ENCODE measurements at places on chromosomes 1 and 21. TPM values are rescaled to one million over a fixed set of nuclear protein-coding genes. Genes with fewer than 3 reads are reported as not detected.

- peak; percentile 3 for DNase-seq
Measured at GRCh38 chr1:220544901-220545303, 17.0 kb downstream of the MARK1 start.

GRCh38 chr1:44645476-44646244 is 28.6 kb downstream of the TMEM53 start:
- DNase-seq, result peak; percentile 63

GRCh38 chr21:45336870-45337269 is 49.2 kb upstream of the POFUT2 start:
- no peak for DNase-seq

GRCh38 chr1:151147132-151147503 is 687 bp upstream of the SEMA6C start:
- peak; percentile 28 for DNase-seq

The HCRTR1 gene
- total RNA-seq, result 0.18 TPM

- peak; percentile 67 for DNase-seq
Measured at GRCh38 chr1:26768755-26769154, 19.0 kb upstream of the PIGV start.

The PCBP3 gene
- total RNA-seq, result 1.2 TPM

DNA sequence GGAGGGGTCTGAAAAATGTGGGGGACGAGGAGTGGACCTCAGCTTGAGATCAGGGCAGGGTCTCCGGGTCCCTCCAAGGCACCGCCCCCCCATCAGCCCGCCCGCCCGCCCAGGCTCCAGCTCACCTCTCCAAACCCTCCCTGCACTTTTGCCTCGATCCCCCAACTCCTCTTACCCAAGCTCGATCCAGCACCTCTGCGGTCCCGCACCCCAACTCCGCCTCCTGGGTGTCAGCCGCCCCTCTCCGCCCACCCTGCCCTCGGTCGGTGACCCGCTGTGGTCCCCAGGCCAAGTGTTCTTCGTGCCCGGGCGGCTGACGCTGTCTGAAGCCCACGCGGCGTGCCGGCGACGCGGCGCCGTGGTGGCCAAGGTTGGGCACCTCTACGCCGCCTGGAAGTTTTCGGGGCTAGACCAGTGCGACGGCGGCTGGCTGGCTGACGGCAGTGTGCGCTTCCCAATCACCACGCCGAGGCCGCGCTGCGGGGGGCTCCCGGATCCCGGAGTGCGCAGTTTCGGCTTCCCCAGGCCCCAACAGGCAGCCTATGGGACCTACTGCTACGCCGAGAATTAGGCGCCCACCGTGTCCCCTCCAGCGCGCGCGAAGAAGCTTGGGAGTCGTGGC is 5.7 kb downstream of the HAPLN2 start:
- DNase-seq, result no peak

GRCh38 chr1:8026976-8027747 is 1.1 kb upstream of the ERRFI1 start:
- DNase-seq, result peak; percentile 62

DNA sequence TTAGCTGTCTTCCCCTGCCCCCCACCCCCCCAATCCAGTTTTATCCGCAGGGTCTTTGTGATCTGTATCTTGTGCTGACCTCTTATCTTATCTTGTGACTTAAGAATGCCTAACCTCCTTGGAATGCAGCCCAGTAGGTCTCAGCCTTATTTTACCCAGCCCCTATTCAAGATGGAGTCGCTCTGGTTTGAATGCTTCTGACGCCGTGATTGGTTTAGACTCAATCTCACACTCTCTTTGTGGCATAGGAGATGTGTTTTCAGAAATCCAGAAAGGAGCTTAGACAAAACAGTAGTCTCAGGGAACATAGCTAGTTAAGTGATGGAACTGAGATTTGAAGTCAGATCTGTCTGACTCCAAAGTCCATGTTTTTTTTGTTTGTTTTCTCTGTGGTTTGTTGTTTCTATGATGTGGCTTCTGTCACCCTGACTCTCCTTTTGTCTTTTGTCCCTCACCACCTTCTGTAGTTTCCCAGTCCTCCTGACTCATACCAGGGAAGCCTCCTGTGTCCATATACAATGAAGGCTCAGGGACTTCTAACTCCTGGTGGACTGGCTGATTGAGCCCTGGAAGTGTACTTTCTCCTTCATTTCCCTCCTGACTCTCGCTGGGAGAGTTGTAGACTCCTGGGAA is 18.1 kb upstream of the USP24 start:
- DNase-seq, result no peak

- no peak for DNase-seq
Measured at GRCh38 chr1:211699059-211699458, 23.6 kb upstream of the NEK2 start.

- DNase-seq, result no peak
Measured at GRCh38 chr1:4346131-4346530, 308.3 kb upstream of the AJAP1 start.

GRCh38 chr21:32611471-32611997 is 643 bp downstream of the CFAP298 start:
- DNase-seq, result peak; percentile 11

DNA sequence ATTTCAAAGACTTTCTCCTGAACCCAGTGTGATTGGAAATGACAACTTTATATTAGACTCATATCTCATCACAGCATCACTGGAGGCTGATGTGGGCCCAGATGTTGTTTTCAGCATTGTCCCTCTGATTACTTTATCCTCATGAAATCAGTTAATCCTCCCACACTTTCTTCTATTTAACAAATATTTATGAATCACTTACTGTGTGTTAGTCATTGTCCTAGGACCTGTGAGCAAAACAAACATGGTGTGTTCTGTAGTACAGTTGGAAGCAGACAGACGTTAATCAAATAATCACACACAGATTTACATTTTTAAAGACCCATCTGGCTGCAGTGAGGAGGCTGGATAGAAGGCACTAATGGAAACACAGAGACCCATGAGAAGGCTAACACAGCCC is 383.7 kb downstream of the PRDM2 start:
- no peak for DNase-seq
